Hematopoietic multipotent progenitor cell treated with erythropoietin and hydrocortisone succinate and interleukin-3 and kit ligand, for 8 days (in vitro differentiated cells): ENCODE measurements at places on chromosomes 16 and 17.

DNA sequence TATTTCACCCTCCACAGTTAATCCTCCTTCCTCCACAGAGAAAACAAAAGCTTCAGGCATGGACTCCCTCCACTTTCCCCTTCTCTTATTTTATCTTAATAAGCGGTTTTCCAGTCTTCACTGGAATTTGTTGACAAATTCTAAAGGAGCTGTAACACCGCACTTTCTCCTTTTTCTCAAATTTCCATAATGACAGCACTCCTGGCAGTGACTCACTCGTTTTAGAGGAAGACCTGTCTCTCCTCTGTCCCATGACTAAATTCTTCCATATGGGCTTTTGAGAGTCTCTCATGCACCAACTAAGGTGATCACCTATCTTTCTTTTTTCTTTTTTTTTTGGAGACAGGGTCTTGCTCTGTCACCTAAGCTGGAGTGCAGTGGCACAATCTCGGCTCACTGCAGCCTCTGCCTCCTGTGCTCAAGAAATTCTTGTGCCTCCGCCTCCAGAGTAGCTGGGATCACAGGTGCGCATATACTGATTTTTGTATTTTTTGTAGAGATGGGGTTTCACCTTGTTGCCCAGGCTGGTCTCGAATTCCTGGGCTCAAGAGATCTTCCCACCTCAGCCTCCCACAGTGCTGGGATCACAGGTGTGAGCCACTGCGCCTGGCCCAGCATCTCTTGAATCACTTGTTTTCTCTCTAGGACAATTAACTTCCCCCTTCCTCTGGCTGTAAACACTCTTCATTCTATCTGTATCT is 7.7 kb downstream of the ITGAM start:
- no peak for DNase-seq

DNA sequence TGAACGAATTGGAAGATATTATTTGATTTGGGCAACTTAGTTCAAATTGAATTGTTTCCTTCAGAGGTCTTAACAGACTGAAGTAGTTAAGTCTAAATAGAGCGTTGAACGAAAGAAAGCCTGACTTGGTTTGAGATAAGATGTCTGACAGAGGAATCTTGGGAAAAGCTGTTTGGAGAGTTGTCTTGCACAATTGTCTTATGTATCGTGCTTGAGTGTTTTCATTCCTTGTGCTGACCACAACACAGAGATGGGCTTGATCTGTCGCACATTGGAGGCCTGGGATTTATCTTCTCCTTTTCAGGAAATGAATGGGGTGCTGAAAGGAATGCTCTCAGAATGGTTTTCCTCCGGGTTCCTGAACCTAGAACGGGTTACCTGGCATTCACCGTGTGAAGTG is 7.8 kb downstream of the MLYCD start:
- no peak for DNase-seq

DNA sequence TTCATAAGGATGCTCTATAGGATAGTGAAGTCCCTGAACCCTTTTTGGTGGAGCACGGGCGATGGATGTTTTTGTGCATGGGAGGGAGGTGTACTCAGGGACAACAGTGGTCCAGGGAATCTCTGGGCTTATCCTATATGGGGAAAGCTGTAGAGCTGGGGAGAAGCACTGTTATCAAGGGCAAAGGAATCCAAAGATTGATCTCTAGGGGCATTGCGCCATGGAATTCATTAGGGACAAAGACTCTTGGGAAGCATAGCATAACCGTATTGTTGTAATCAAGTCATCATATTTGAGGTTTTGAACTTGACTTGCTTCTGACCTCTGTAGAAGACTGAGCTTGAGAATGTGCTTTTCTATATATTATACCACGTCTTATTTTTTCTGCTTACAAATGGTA is 172.9 kb upstream of the ZFHX3 start:
- DNase-seq = no peak

DNA sequence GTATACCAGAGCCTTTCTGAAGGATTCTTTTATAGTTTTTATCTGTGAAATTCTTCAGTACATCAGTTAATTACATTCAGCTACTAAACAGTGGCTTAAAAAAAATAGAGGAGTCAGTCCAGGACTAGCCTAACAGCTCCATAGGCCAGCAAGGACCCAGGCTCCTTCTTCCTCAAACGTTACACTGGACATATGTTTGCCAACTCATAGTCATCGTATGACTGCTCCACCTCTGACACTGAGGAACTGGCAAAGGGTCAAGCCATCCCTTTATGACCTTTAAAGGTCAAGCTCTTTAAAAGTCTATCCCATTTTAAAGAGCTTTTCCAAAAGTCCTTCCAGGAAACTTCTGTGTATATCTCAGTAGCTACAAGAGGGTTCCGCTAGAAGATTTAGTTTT is 36.6 kb downstream of the PHLPP2 start:
- DNase-seq = no peak

- no peak for DNase-seq
These were observed 32.8 kb downstream of the MMD start for GRCh38 chr17:55388842-55389241.

GRCh38 chr16:88820385-88821025 is 8.8 kb upstream of the APRT start:
- no peak for DNase-seq

GRCh38 chr17:42184713-42185620 is at the start of gene HCRT:
HCRT (minus strand) TSS chr17:42185452; CDS start chr17:42185365, 87 bp downstream.
- DNase-seq = no peak

DNA sequence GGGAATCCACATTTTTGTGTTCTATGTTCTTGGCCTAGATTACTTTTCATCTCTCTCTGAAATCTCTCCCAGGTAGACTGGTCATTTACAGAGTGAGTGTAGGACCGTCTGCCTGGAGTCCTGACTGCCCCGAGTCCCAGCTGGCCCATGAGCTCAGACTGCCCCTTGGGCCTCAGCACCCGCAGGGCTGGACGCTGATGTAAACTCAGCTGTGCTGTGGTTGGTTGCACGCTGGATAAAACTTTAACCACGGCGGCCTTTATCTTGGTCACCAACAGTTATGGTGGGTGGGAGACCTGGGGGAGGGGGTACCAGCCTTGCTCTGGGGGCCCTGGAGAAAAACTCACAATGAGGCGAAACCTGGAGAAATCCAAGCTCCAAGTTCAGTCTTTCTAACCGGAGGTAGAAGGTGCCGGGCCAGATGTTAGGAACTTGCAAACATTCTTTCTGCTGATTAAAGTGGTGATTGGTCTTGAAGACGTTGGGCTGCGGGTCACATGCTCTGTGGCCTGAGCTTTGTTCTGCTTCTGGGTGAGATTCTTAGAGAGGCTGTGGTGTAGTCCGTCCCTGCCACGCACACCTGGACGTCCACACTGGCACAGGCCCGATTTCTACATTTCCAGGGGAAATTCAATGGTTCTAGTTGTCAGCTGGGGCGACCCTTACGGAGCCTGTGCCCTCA is 6.9 kb downstream of the METRNL start:
- no peak for DNase-seq

DNA sequence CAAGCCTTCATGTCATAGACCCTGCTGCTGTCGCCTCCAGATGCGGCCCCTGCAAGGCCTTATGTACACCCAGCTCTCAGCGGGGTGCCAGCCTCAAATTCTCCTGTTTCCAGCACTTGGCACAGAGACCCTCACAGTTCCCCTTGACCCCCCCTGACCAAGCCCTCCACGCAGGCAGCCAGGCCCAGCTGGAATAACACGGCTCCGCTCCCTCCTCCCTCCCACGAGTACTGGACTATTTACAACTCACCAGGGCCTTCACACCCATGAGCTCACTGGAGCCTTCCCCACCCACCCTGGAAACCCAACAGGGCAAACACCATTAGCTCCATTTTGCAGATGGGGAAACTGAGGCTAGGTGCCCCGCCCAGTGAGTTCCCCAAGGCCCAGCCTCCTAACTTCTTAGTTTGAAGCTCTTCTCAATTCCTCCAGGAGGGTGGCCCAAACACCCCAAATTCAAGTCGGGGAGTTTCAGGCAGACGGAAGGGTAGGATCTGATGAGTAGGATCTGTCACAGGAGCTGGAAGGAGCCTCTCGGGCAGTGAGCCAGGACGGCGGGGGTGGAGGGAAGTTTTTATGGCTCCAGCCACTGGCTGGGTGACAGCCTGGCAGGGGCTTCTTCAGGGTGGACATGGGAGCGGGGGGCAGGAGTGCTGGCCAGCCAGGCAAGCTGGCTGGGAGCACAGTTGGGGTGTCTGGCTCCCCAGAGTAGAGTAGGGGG is 17.5 kb upstream of the DLX4 start:
- DNase-seq = no peak
